ENCODE measurements at places on chromosomes 1 and 21. TPM values are rescaled to one million over a fixed set of nuclear protein-coding genes. Genes with fewer than 3 reads are reported as not detected.

DNA sequence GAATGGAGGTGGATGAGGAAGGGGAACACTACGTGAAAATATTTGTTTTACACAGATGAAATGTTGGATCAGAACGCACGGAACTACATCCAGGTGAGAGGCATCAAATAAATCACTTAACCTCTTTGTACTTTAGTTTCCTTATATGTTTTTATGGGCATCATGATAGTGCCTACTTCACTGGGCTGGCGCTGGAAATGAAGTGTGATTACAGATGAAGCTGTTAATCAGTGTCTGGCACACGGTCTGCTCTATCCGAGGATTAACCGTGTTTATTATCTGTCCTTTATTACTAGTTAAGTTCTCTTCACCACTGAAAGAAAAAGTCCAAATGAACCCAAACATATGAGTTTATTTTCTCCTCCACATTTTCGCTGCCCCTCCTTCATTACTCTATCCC is 96.0 kb upstream of the TRABD2B start:
- no peak for DNase-seq

GRCh38 chr1:169102567-169102966 is 3.9 kb upstream of the ATP1B1 start:
- no peak for DNase-seq

GRCh38 chr1:219712506-219712905 is 99.6 kb upstream of the ZC3H11B start:
- no peak for DNase-seq

DNA sequence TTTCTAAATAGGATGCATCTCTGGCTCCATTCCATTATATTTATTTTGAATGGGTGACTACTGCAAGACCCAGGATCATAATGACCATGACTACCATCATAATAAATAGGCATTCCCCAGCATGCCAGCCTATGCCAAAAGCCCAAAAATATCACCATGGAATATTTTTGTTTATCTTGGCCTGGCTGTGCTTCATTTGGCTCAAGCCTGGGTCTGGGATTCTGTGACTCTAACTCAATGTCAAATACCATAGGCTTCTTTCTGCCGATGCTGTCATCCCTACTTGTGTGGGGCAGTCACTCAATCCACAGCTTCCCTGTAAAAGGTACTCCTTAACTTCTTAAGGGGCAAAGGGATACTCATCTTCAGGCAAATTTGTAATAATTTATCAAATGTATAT is 66.6 kb downstream of the DIRAS3 start:
- DNase-seq, result no peak

DNA sequence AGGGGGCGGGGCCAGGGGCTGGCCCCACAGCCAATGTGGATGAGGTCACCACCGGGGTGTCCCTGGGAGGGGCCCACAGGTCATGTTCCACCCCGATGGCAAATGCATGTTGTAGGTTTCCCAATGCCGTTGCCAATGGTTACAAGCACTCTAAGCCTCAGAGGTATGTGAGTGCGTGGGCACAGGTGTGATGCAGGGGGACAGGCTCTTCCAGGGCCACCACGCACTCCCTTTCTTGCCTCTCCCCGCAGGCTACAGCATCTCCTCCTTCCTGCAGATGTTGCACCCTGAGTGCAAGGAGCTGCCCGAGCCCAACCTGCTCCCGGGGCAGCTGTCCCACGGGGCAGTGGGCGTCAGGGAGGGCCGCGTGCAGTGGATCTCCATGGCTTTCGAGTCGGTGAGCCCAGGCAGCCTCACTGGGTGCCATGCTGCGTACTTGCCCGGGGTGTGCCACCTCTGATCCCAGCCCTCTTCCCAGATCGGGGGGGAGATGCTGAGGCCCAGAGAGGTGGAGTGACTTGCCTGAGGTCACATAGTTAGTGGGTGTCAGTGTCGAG is 52.4 kb downstream of the DISP3 start:
- DNase-seq, result no peak

DNA sequence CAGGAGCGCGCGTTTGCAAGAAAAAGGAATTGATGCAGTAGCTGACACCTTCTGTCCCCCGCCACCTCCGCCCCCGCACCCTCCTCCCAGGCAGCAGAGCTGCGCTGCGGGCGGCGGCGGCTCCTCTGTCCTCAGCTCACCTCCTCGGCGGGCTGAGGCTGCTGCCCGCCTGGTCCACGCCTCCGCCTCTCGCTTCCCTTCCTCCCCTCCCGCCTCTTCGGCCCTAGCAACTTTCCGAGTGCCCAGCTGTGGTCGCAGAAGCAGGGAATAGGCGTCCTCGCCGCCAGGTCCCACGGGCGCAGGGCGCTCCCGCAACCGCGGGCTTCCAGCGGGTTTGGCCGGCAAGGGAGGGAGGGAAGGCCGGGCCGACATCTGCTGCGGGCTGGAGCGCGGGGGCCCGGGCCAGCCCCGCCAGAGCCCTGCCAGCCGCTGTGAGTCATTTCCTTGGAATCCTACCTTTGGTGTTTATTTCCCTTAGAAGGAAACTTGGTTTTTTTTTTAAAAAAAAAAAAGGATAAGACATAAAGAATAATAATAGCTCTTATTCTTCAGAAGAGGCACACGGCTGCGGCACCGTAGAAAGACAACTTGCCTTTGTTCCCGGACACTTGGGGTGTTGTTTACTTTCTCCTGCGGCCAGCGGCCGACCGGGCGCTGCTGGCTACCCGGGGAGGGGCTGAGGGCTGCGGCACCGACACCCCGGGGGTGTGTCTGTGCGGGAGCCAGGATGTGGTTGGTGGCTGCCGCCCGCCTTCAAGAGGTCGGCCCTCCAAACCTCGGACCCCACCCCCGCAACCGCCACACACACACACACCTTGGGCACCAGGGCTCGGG is 1.1 kb downstream of the SERTAD4 start:
- DNase-seq, result peak; percentile 26

GRCh38 chr1:45018599-45019230 is 6.7 kb downstream of the UROD start:
- DNase-seq, result peak; percentile 80

DNA sequence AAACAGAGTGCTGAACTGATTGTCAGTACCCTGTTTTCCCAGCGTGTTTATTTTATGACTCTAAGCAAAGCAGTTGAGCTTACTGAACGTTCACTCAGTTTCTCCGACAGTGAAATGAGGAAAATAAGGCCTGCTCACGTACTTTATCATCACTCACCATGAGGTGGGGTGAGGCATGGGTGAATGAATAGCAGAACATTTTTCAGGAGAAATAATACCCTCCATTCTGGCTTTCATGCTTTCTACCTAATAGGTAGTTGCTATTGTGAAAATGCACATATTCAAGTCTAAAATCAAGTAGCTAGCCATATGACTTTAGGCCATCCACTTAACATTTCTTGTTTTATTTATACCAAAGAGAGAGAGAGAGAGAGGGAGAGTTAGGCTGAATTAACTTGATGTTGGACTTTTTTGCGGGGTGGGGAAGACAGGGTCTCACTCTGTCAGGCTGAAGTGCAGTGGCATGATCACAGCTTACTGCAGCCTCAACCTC is 178.2 kb downstream of the VPS13D start:
- DNase-seq, result no peak

GRCh38 chr1:44624268-44624901 is 49.9 kb downstream of the TMEM53 start:
- no peak for DNase-seq

DNA sequence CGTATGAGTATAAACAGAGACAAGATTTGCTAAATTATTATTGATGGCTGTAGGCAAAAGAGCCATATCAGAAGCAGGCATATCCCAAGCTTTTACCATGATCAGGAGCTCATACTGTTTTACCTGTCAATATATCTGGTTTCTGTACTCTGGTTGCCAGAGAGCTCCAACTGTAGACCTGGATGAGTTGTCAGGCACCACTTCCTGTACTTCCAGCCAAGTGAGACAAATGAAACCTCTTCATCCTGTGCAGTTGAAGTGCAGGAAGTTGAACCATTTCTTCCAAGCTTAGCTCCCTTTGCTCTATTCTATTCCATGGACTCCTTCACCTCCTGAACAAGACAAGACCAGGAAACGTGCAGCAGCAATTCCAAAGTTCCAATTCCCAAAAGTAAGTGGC is 115.6 kb downstream of the ZNF281 start:
- no peak for DNase-seq

DNA sequence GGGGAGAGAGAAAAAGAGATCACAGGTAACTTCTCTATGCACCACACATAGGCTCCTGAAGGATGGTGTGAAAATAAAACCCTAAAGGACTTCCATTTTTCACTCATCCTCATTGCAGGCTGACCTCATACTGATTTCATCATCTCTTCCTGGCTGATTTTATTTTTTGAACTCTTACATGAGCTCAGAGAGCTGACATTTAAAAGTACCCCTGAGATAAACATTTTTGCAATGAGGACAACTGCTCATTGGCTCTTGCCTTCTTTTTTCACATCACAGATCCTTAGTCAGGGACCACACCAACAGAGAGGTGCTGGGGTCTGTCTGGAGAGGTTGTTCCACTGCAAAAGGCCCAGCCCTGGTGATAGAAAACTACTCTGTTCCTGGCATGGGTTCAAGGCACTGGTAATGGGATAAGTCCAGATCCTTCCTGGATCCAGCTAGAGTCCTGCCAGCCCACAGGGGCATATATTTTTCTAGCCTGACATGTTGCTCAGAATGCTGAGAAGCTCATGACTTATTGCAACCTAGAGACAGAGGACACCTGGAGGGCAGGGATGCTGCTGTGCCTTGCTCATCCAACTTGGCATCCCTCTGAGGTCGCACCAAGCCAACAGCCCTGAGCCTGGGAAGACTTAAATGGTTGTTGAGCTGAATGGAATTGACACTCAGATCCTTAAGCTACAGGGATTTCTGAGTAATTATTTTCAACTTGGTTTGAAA is 360.0 kb downstream of the HHAT start:
- DNase-seq, result no peak

- DNase-seq, result no peak
Measured at GRCh38 chr1:63238721-63239120, 83.6 kb upstream of the FOXD3 start.

DNA sequence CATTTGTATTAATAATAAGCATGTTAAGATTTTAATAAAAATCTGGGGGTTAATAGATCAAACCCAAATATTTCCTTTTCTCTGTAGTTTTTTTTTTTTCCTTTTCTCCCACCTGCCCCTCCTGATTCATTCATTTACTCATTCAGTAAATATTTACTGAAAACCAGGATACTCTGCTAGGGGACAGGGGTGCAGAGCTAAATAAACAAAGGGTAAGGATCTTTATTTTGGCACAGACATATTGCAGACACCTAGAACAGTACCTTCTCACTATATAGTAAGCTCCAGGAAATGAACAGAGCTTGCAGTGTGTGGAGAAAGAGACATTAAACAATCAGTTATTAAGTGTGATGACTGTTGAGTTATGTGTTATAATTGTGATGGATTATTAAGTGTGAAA is 60.9 kb downstream of the AK5 start:
- no peak for DNase-seq

The TFF2 gene
- not detected for polyA plus RNA-seq

The ITLN2 gene
- 0.32 TPM for polyA plus RNA-seq

The RAB42 gene
- 1.0 TPM for polyA plus RNA-seq

The GRIK1 gene
- 47.4 TPM for polyA plus RNA-seq

The TRPM2 gene
- polyA plus RNA-seq, result 17.3 TPM

The STRIP1 gene
- 22.3 TPM for polyA plus RNA-seq

The RAB13 gene
- polyA plus RNA-seq, result 275 TPM

The AMY1A gene
- not detected for polyA plus RNA-seq

The MARK1 gene
- 5.0 TPM for polyA plus RNA-seq

All from adrenal gland (tissue), 19 donors.